Tibial nerve (tissue), 4 donors: ENCODE measurements at places on chromosomes 16 and 17. TPM values are rescaled to one million over a fixed set of nuclear protein-coding genes. Genes with fewer than 3 reads are reported as not detected.

Gene PPY
- total RNA-seq = not detected

Gene KCNJ12
- 1.3 TPM for total RNA-seq

Gene VASN
- total RNA-seq = 31.0 TPM

Gene LAT
- 12.6 TPM for total RNA-seq

GRCh38 chr16:16191493-16192167 is 31.7 kb downstream of the ABCC6 start:
- DNase-seq = no peak

DNA sequence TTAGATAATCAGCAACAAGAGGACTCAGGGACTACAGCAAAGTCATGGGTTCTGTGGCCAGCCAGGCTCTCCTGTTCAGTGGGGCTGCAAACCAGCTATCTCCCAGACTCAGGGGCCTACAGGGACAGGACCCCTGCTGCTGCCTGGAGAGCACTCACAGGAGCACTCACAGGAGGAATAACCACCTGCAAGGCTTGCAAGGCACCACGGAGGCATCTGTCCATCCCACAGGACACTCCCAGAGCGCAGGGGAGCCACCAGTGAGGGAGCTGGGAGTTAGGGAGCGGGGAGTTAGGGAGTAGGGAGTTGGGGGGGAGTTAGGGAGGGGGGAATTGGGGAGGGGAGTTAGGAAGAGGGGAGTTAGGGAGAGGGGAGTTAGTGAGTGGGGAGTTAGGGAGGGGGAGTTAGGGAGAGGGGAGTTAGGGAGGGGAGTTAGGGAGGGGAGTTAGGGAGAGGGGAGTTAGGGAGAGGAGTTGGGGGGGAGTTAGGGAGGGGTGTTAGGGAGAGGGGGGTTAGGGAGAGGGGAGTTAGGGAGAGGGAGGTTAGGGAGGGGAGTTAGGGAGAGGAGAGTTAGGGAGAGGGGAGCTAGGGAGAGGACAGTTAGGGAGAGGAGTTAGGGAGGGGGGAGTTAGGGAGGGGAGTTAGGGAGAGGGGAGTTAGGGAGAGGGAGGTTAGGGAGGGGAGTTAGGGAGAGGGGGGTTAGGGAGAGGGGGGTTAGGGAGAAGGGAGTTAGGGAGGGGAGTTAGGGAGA is 5.7 kb downstream of the CANT1 start:
- no peak for DNase-seq

GRCh38 chr16:81514041-81514559 is 69.5 kb downstream of the CMIP start:
- no peak for DNase-seq

GRCh38 chr16:88628512-88628974 is 9.8 kb upstream of the IL17C start:
- DNase-seq = no peak

GRCh38 chr17:64540118-64540776 is 33.5 kb downstream of the CEP95 start:
- DNase-seq = no peak

DNA sequence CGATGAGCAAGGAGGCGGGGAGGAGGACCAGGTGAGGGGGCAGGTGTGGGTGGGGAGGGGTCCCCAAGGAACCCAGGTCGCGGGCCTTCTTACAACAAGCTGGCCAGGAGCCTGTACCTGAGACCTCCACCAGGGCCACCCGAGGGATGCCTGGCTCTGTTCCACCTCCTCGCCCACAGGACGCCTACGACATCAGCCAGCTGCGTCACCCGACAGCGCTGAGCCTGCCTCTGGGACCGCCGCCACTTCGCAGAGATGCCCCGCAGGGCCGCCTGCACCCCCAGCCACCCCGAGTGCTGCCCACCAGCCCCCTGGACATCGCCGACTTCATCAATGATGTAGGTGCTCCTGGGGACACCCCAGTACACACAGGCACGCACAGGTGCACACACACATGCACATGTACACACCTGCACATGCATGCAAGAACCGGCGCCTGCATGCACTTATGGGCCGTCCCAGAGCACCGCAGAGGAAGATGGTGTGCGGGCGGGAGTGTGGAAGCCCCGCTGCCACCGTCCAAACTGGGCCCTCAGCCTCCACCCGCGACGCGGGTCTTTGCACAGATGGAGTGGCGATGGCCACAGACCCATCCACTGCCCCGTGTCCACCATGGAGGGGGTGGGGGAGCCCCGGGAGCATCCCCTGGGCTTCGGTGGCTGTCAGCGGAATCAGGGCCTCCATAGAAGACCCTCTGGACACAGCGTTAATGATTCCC is 6.6 kb downstream of the SLC22A31 start:
- no peak for DNase-seq
